ENCODE measurements at places on chromosomes 11 and 22. TPM values are rescaled to one million over a fixed set of nuclear protein-coding genes. Genes with fewer than 3 reads are reported as not detected.

Gene POU2AF1
- total RNA-seq = 2.3 TPM

Gene BACE1-AS
- total RNA-seq = 3.8 TPM

Gene MS4A2
- not detected for total RNA-seq

Gene MUC5AC
- not detected for total RNA-seq

Gene ATM
- 77.1 TPM for total RNA-seq

Gene OAF
- total RNA-seq = 3.4 TPM

Gene NXPE2
- total RNA-seq = not detected

Gene CHST1
- total RNA-seq = 0.80 TPM

Gene GAL3ST3
- total RNA-seq = not detected

Gene GTSE1
- 27.4 TPM for total RNA-seq

Gene MYO7A
- total RNA-seq = 0.20 TPM

Gene MAPK8IP1
- 1.1 TPM for total RNA-seq

Gene NUDT22
- total RNA-seq = 75.3 TPM

Gene BRSK2
- 0.35 TPM for total RNA-seq

Gene MARK2
- total RNA-seq = 34.5 TPM

Gene TRIOBP
- total RNA-seq = 26.7 TPM

Gene BIK
- total RNA-seq = 4.0 TPM

Gene UNC93B1
- 11.1 TPM for total RNA-seq

Gene MMP12
- not detected for total RNA-seq

Gene C22orf15
- 0.93 TPM for total RNA-seq

Gene C11orf21
- 9.4 TPM for total RNA-seq

Gene ANO1
- total RNA-seq = not detected

Gene ZNF280A
- not detected for total RNA-seq

Gene PGA5
- not detected for total RNA-seq

Gene TUBA8
- not detected for total RNA-seq

All from CD8-positive, alpha-beta memory T cell (primary cell).